ENCODE measurements at places on chromosomes 6 and 20.

GRCh38 chr6:95923518-95923917 lies 92.3 kb upstream of the FUT9 start:
- no peak for DNase-seq

DNA sequence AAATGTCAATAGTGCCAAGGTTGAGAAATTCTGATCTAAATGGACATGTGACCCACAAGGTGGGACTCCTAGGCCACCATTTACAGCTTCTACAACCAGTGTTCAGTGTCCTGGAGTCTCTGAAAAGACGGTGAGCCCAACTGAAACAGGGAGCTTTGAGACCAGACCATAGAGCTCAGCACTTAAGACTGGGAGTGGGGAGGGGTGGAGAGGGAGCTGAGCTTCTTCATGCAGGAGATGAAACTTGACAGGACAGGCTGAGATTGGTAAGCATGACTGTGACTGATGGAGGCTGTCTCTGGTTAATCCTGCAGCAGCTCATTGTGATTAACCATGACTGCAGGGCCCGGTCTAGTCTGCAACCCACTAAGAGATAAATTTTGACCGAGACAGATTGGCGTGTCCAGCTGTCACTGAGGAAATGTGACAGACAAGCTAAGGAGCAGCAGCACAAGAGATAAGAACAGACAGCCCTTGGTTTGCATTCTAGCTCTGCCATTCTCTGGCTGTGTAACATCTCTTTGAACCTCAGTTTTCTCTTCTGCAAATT lies 1.4 kb upstream of the AAR2 start:
- DNase-seq: no peak

DNA sequence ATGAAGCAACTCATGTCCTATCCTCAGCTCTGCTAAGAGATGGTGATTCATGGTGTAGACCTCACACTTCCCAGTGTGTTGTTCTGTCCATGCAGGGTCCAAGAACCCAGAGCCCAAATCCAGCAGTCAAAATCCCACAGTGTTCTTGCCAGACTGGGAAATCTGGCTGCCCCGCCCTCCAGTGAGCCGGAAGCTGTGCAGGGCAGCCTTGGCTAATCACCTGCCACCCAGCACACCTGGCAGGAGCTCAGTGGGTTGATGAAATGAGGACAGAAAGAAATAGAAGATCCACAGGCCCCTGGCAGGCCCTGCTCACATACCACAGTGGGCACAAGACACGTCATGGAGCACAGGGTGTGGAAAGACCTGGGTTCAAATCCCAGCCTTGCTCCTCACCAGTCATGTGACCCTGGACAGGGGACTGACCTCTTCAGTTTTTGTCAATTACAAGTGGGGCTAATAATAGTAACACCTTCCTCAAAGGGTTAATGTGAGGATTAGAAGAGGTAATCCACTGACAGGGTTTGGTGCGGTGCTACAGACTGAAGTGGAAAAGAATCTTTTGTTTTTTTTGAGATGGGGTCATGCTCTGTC lies 13.6 kb upstream of the GUCA1A start:
- no peak for DNase-seq

DNA sequence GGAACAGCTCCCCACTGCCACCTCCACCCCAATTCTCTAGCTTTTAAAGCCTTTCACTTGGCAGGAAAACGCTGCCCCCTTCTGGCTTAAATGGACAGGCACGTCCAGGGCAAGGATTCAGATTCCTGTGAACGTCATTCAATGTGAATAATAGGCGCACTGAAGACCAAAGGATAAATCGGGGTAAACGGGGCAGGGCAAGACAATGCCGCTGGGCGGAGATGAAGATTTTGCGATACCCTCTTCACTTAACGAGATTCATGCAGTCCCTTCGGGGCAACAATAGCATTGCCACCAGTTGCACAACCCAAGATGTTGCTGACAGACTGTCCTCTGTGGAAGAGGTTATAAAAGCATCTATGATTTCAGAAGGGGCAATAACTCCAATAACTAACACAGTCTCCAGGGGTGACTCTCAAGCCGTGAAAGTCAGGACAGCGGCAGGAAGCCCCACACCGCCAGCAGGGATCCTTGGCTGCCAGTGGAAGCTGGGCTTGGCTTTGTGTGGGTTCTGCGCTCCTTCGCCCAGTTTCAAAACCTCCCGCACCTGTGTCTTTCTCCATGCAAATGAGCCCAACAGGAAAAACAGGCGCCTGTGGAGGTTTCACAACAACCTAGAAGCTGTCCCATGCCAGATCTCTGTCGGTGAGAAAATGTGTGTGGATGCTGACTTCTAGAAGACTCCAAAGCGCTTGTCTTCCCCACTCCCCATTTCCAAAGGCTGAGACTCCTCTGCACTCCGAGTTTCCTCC lies 291.8 kb downstream of the BMP7 start:
- DNase-seq: peak; percentile 22

GRCh38 chr6:136111831-136112230 lies 138.3 kb downstream of the MTFR2 start:
- DNase-seq: no peak

All from non-pigmented ciliary epithelial cell (primary cell).